ENCODE measurements at places on chromosomes 3 and 15. TPM values are rescaled to one million over a fixed set of nuclear protein-coding genes. Genes with fewer than 3 reads are reported as not detected.

The LRRC31 gene
- not detected for total RNA-seq

The SMCO1 gene
- not detected for total RNA-seq

The PCSK6 gene
- not detected for total RNA-seq

GRCh38 chr15:85725564-85725963 is 69.2 kb downstream of the KLHL25 start:
- no peak overlapping the region for H3K4me3 ChIP-seq
- H3K27ac ChIP-seq: peak overlapping the region; percentile 37
- DNase-seq: no peak
- H3K4me1 ChIP-seq: peaks cover 45% of the 10 kb centered on the region

DNA sequence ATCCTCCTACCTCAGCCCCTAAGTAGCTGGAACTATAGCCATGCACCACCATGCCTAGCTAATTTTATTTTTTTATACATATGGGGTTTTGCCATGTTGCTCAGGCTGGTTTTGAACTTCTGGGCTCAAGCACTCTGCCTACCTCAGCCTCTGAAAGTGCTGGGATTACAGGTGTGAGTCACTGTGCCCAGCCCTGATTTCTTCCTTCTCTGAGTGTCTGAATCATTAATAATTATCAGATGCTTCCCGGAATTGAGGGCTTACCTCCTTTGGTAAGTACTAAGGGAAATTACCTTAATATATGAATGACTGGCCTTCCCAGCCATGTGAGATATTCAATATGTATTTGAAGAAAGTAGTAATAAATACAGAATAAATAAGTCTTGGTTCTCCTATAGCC is 7.2 kb downstream of the CLPX start:
- H3K36me3 ChIP-seq: no peaks in the 10 kb centered on the region
- no peak overlapping the region for H3K4me3 ChIP-seq
- no peak overlapping the region for H3K27ac ChIP-seq
- peak; percentile 20 for DNase-seq
- peaks cover 12% of the 10 kb centered on the region for H3K4me1 ChIP-seq

GRCh38 chr3:154034797-154035330 is 86.3 kb upstream of the ARHGEF26 start:
- H3K27ac ChIP-seq: no peak overlapping the region
- no peaks in the 10 kb centered on the region for H3K4me1 ChIP-seq
- no peaks in the 10 kb centered on the region for H3K36me3 ChIP-seq
- H3K4me3 ChIP-seq: no peak overlapping the region

DNA sequence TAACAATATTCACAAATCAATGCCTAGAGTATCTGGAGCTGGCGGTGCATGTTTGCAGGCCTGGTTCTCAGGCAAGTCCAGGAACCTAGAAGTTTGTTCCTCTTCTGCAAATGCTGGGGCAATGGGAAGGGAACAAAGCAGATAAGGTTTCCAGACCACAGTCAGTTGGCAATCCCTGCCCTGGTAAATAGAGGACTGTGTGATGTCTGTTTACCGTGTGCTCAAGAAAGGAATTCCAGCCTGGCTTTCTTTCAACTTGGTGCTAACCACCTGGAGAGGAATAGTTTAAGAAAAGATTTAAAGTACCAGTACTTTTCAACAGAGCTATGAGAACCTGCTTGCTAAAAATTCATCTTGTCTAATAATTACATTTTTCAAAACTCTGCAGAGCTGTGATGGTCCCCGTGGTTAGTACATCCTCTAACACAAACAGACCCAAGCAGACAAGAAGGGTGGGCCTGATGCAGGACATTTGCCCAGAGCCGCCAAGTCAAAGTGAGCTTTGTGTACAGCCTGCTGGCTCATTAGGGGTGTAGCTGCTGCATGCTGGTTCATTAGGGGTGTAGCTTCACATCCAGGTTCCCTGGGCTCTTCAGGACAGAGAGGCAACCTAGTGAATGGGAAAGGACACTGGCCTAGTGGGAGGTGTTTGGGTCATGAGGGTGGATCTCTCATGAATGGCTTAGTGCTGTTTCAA is 220.5 kb downstream of the SQOR start:
- peaks cover 4% of the 10 kb centered on the region for H3K36me3 ChIP-seq
- DNase-seq: no peak
- H3K27me3 ChIP-seq: no peaks in the 10 kb centered on the region
- no peak overlapping the region for H3K4me3 ChIP-seq

DNA sequence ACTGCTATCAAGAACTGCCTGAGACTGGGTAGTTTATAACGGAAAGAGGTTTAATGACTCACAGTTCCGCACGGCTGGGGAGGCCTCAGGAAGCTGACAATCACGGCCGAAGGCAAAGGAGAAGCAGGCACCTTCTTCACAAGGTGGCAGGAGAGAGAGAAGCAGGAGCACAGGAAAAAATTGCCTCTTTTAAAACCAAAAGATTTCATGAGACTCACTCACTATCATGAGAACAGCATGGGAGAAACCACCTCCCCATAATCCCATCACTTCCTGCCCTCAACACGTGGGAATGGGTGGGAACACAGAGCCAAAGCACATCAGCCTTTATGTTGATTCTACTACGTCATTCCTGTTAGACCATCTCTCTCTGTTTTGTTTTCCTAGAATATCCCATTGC is 650.9 kb upstream of the SEMA6D start:
- no peak for DNase-seq
- no peak overlapping the region for H3K4me3 ChIP-seq
- no peaks in the 10 kb centered on the region for H3K36me3 ChIP-seq
- H3K27ac ChIP-seq: no peak overlapping the region
- no peaks in the 10 kb centered on the region for H3K27me3 ChIP-seq
- no peaks in the 10 kb centered on the region for H3K4me1 ChIP-seq

DNA sequence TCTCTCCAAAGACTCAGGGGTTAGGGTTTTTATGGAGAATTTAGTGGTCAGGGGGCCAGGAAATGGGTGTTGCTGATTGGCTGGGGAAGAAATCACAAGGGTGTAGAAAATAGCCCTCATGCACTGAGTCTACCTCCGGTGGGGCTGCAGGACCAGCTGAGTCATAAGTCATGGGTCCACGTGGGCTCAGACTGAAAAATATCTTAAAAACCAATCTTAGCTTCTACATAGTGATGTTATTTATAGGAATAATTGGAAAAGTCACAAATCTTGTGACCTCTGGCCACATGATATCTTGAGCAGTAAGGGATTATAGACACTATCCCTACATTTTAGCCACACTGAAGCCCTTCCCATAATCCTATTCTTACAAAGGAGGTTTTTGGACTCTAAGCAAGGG is 224.0 kb downstream of the DPH6 start:
- no peaks in the 10 kb centered on the region for H3K36me3 ChIP-seq
- DNase-seq: no peak
- H3K4me1 ChIP-seq: no peaks in the 10 kb centered on the region
- no peak overlapping the region for H3K4me3 ChIP-seq

- no peak overlapping the region for H3K4me3 ChIP-seq
- no peak overlapping the region for H3K27ac ChIP-seq
- H3K36me3 ChIP-seq: no peaks in the 10 kb centered on the region
- peaks cover 21% of the 10 kb centered on the region for H3K27me3 ChIP-seq
- no peaks in the 10 kb centered on the region for H3K4me1 ChIP-seq
- no peak for DNase-seq
Observed at GRCh38 chr3:122642935-122643334, 37.7 kb upstream of the PARP14 start.

DNA sequence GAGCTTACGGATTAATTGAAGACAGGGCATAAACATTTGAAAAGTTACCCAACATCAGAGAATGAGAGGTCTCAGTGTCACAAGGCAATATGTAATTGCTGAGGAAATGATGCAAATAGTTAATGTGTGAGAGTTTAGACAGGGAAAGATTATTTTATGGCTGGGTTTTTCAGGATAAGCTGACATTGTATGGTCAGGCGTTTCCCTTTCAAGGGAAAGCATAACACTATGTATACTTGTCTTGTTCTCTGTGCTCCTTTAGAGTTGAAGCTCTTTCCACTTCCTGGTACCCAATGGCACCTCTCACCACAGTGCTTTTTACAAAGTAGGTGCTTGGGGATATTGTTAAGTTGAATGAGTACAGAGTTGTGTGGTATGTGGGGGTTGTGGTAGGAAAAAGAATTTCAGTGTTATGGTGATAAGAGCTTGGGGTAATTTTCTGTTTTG is 19.9 kb downstream of the IQGAP1 start:
- peaks cover 84% of the 10 kb centered on the region for H3K4me1 ChIP-seq
- peak overlapping the region; percentile 1 for H3K4me3 ChIP-seq
- peak overlapping the region; percentile 38 for H3K27ac ChIP-seq
- DNase-seq: no peak
